ENCODE measurements at places on chromosomes 12 and 14.

DNA sequence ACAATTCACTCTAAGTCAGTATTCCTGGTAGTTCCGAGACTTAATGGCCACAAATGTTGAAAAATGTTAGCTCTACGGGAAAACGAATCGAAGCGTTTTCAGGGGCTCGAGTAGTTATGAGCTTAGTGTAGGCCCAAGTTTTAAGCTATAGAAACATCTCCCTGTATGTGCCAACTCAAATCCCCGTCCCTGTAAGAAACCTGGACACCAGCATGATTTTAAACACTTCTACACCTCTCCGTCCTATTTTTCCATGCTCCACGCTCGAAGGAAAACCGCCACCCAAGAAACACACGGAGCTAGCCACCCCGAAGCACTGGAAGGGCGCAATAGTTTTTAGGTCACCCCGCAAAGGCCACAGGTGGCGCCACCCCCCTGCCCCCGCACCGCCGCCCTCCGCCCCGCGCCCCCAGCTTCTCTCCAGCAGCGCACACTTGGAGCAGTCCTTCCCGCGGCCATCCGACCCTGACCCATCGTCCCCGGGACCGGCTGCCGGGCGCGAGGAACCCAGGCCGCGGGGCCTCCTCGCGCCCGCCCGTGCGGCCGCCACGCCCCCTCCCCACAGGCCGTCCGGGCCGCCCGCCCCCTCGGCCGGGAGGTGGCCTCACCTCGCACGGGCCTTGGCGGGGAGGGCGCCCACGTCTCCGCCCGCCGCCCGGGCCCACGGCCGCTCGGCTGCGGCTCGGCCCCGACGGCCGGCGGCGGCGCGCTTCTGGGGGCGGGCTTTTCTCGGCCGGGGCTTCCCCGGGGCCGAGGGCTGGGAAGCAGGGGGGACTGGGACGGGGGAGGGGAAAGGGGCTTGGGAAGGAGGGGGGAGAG is 522 bp downstream of the R3HDM2 start:
- no peak for DNase-seq

DNA sequence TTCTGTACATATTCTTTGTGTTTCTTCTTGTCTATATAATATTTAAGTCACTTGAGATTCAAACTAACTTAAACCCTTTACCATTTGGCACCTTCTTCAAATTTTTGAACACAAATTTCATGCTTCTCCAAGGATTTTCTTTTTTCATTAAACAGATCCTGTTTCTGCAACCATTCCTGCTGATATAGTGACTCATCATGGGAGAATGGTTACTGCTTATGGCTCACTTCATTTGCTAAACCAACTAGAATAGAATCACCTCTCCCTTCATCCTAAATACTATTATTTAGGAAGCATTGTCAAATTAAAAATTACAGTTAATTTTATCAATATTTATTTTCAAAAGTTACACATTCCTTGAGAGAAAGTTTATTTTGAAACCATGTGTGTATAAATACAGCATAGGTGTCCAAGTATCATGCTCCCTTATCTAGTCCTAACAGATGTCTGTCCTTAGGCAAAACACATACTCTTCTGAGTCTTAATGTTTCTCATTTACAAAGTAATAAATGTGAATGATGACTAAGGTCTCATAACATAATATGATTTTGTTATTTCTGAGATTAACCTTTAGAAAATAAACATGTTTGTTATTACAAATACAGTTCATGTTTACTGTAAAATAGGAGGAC is 40.7 kb downstream of the PLCZ1 start:
- no peak for DNase-seq

DNA sequence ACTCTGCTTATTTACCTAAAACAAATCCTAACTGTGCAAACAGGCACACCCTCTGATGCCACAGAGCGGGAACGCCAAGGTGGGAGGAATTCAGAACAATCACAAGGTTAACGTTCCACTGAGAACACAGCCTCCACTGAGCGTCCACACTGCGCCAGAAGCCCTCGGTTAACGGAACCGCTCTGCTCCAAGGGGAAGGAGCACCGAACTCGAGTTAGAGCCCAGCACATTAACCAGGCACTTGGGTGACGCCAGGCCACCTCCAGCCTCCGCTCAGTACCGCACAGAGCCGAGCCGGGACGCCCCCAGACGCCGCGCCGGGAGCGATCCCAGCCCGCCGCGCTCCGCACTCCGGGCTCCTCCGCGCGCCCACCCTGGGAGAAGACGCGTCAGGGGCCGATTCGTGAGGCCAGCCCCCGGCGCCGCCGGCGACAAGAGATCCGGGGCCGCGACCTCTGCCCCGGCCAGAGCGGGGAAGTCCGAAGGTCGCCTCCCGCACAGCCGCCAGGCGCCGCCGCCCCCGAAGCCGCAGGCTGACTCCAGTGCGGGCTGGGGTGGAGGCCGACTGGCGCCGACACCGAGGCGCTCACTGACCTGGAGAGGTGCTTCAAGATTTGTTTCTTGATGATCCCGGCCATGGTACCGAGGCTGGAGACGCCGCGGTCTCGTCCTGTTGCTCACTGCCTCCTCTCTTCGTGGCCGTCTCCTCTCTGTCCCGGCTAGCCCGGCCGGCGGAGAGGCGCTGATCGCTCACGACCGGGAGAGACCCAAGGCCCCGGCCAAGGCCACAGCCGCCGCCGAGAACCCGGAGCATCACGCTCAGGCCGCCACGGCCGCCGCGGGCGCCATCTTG is 450 bp downstream of the BLTP3B start:
- DNase-seq: peak; percentile 23

DNA sequence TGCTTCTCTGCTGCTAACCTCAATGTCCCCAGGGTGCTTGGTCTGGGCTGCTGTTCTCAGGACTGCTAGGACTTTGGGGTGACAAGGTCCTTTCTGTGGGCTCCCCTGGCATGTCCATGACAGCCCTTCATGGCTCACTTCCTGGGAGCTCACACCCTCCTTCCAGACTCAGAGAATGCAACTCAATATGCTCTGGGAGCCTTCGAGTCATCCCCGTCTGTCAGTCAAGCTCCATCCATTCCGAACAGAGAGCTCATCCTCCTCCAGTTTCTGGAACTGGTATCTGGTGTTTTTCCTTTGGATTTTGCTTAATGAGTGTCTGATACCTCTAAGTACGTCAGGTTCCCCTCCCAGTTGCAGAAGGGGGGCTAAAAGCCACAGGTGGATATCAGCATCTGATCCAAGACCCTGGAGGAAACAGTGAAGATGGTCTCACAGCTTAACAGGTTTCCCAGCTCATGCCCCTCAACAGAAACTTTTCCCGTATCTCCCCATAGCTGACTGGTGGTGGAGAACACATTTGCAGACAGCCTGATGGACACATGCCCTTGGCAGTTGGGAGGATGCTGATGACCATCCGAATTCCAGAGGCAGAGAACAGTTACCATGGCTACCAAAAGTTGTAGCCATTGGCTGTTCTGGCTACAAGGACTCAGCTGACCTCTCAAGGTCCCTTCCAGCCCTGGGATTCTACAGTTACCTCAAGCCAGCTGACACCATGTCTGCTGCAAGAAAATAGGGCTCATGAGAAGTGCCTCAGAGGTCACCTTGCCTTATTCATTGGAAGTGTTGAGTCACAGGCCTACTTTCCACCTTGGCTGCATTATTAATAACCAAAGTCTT is 9.5 kb upstream of the RAB35 start:
- no peak for DNase-seq

GRCh38 chr14:85217412-85217811 is 312.5 kb upstream of the FLRT2 start:
- no peak for DNase-seq

GRCh38 chr12:49916129-49916919 is 12.6 kb upstream of the FAIM2 start:
- no peak for DNase-seq

- no peak for DNase-seq
Observed at GRCh38 chr14:101819251-101819990, 57.9 kb downstream of the PPP2R5C start.

DNA sequence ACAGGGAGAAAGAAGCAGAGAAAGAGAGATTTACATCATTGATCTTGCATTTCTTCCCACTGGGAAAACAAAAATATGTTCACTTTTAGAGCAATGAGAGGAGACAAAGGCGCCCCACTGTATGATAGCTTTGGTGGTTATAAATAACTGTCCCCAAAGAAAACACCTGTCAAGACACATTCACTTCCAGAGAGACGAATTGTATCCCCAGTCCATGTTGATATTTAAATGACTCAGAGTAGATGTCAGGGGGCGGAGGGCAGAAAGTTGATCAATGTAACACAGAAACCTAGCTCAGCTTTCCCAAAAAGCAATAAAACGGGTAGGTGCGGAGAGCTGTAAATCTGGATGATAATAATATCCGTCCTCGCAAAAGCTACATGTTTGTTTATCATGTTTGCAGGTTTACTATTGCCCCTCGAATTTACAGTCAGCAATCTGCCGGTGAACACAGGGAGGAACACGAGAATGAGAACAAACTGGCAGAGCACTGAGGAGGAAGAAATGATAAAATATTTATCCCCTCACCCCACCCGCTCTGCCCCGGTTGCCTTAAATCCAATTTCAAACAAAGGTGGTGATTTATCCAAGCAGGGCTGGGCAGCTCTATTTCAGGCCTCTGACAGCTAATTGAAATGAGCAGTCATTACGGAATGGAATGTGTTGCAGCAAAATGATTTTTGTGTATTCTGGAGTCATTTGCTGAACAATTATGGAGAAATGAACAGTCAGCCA is 84.4 kb downstream of the CMKLR1 start:
- DNase-seq: no peak

GRCh38 chr12:108722992-108723766 is 8.1 kb downstream of the CORO1C start:
- no peak for DNase-seq

DNA sequence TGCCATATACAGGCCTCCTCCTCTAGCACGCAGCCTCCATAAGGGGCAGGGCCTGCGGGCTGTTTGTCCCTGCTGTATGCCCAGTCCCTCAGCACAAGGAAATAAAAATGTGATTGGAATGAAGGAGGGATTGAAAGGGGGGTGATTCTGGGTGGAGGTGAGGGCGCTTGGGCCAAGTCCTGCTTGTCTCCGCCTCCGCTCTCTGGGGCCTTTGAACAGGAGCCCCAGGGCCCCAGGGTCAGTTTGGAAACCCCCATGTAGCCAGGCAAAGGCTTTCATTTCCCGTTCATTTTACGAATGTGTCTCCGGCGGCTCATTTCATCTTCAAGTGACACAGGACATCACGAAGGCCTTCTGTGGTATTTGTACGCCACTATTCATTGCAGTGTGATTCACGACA is 4.5 kb upstream of the CACNA2D4 start:
- DNase-seq: no peak

GRCh38 chr14:45838597-45838996 is 585.6 kb upstream of the MIS18BP1 start:
- DNase-seq: no peak

GRCh38 chr14:83023369-83023768 is 1489.7 kb upstream of the SEL1L start:
- no peak for DNase-seq

DNA sequence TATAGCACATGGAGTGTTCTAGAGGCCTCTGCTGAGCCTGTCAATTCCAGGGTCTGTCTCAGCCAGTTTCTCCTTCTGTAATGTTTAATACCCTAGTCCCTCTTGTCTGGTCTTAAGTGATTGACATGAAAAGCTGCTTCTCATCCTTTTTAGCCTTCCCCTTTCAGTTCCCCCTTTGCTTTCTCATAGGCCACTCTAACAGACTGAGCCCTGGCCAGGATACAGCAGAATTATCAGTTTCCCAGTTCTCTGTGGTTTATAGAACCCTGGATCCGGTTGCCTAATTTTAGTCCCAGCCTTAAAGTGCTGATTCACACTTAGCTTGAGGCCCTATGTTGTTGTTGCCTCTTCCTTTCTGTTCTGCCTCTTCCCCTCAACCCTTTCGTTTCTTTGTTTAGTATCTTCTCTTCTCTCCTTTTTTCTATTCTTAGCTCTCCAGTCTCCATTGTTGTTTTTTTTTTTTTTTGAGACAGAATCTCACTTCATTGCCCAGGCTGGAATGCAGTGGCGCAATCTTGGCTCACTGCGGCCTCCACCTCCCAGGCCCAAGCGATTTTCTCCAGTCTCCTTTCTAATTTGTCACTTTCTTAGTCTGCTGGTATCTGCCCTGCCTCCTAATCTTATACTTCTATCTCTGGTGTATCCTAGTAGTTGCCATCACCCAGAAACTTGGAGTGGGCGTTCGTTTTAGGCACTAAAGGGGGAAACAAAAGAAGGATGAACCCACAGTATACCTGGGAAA is 2.9 kb upstream of the BIN2 start:
- no peak for DNase-seq

- peak; percentile 2 for DNase-seq
Observed at GRCh38 chr14:63781686-63782085, 53.8 kb upstream of the SGPP1 start.

DNA sequence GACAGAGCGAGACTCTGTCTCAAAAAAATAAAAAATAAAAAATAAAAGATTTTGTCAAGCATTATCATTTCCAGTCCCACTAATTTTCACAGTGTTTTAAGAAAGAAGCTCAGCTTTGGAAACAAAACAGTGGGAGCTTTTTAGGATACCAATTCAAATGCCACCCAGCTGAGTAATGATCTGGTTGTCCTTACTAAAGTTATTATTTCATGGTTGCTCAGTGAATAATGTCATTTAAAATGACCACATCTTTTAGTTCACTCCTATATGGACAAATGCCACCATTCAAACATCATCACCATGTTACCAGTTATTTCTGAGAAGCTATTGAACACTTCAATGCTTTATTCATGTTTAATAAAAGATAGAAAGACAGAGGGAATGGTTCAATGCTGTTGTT is 365.0 kb downstream of the CCER1 start:
- no peak for DNase-seq

DNA sequence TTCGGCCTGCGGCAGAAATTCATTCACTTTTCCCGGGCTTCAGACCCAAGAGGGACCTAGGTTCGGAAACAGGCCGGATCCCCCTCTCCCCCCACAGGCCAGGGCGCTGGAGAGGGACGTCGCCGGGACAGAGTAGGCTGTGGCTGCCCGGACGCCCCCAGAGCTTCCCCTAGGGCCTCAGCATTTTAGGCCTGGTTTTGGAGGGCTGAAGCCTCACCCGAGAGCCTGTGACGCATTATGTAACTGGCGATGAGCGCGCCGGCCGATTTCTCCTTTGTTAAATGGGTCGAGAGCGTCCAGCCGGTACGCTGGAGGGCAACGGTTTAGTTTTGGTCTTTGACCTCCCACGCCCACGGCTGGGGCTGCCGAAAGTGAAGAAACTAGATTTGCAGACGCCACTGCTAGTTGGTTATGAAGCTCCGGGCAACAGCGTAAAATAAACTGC is 657 bp downstream of the PEBP1 start:
- no peak for DNase-seq

Data from NCI-H1092 (cell line).